ENCODE measurements at places on chromosomes 3 and 15. TPM values are rescaled to one million over a fixed set of nuclear protein-coding genes. Genes with fewer than 3 reads are reported as not detected.
A peak's percentile ranks its signal among the peaks of the same experiment; 100 is the strongest.

EXD1 gene
- total RNA-seq = not detected

DNA sequence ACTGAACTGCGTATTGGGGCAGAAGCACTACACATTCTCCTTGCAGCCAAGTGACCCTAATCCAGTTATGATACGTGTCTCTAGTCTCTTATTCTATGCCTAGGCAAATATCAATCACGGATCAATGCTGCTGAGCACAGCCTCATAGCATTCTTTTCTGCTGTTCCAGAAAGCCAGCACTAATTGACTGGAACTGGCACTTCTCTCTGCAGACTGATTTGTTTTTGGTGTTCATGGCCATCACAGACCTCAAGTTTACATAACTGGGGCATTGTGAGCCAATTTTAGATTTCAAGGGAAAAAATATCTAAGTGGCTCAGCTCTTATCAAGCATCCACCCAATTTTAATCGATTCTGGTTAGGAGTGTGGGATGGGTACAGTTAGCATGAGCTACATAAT lies 37.9 kb downstream of the GLDN start:
- no peak for DNase-seq

DNA sequence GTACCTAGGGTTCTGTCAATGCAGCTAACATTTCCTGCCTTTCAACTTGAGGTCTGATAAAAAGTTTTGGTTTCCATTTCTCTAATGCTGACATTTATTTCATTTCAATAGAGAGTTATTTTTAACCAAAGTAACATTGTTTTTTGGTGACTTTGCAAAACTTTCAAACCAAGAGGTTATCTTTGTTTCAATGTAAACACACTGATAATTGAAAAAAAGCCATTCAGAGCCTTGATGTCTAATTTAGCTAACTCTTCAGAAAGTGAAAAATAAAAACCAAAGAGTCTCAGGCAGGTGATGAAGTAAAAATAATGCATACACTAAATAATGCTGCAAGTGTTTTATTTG lies 9.6 kb upstream of the TIPARP start:
- DNase-seq = no peak

CTXN2 gene
- total RNA-seq = not detected

RAB6B gene
- 3.1 TPM for total RNA-seq

DNA sequence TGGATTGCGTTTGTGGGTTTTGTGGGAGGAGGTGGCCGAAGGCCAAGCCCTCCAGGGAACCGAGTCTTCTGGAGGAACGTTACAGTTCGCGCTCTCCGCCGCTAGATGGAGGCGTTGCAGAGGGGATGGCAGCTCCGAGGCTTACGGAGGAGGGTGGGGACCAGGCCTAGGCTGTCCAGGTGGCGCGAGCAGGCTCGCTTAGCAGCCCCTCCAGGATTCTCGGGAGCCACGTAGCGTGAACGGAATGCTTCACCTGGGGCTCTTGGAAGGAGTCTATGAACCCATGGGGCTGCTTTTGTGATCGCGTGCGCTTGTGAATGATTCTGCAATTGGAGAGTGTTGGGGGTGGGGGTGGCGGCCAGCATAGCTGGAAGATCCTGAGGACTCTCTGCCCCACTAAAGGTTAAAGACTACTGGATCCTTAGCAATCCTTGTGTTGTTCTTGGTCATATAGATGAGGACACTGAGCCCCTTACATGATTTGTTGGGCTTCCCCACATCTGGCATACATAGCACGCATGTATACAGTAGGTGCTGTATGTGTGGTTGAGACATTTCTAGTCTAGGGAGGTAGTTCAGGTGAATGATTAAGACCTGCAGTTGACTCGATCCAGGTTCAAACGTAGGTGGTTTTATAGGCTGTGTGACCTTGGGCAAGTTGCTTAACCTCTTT lies 25.7 kb downstream of the FAM3D start:
- peak; percentile 50 for DNase-seq

EPHA6 gene
- 2.4 TPM for total RNA-seq

PLA2G4D gene
- not detected for total RNA-seq

- no peak for DNase-seq
These were observed 108.8 kb downstream of the FAIM start for GRCh38 chr3:138717348-138717747.

KBTBD8 gene
- 1.1 TPM for total RNA-seq

- no peak for DNase-seq
These were observed 259.5 kb downstream of the MECOM start for GRCh38 chr3:169403855-169404519.

GRCh38 chr15:52483707-52484106 lies 45.0 kb downstream of the MYO5A start:
- no peak for DNase-seq

GRCh38 chr3:125313060-125313635 lies 62.0 kb downstream of the ZNF148 start:
- DNase-seq = no peak

GRCh38 chr15:69794645-69795469 lies 302.9 kb downstream of the TLE3 start:
- no peak for DNase-seq

C3orf49 gene
- not detected for total RNA-seq

DNA sequence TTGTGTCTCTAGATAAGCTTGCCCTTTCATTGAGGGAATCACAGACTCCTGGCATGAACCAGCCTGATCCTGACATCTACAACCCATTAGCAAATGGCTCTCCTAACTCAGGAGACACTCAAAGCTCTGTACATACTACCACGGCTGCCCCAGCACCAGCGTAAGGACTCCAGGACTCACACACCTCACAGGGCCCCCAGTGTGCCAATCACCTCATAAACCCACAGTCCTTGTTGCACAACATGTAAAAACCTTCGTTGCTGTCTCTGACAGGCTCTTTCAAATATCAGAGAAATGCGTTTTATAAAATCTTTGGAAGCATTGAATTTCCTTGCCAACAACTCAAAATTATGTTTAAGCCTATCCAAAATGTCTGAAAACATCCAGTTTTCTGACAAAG lies 7.3 kb downstream of the FYCO1 start:
- no peak for DNase-seq

FOXL2NB gene
- not detected for total RNA-seq

Measured in omental fat pad (tissue), 4 donors.